ENCODE measurements at places on chromosomes 2 and 18.

- DNase-seq: no peak
- no peak overlapping the region for H3K27ac ChIP-seq
- H3K4me1 ChIP-seq: no peaks in the 10 kb centered on the region
- no peak overlapping the region for H3K4me3 ChIP-seq
- H3K36me3 ChIP-seq: peaks cover 4% of the 10 kb centered on the region
- no peaks in the 10 kb centered on the region for H3K27me3 ChIP-seq
These were observed 104.7 kb downstream of the THADA start for GRCh38 chr2:43491065-43491639.

GRCh38 chr2:2832657-2833056 lies 501.6 kb upstream of the MYT1L start:
- H3K4me1 ChIP-seq: no peaks in the 10 kb centered on the region
- no peak for DNase-seq
- H3K27me3 ChIP-seq: no peaks in the 10 kb centered on the region
- no peak overlapping the region for H3K4me3 ChIP-seq
- H3K36me3 ChIP-seq: no peaks in the 10 kb centered on the region

GRCh38 chr2:143730953-143731260 lies 601.7 kb downstream of the ARHGAP15 start:
- no peak overlapping the region for H3K4me3 ChIP-seq
- no peaks in the 10 kb centered on the region for H3K27me3 ChIP-seq
- no peak for DNase-seq
- H3K4me1 ChIP-seq: no peaks in the 10 kb centered on the region

DNA sequence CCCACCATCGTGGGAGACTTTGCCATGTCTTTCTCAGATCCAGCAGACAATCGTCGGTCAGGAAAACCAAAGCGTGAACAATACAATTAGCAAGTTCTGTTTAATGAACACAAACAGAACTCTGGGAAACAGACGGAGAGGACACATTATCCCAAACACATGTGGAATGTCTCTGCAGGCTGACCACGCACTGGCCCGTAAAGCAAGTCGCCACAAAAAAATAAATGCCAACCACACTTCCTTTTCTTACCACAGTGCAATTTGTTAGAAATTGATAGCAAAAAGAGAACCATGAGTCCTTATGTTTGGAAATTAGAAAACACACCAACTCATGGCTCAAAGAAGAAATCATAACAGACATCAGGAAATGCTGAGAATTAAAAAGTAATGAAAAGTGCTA lies 210.9 kb downstream of the TWIST2 start:
- no peak overlapping the region for H3K27ac ChIP-seq
- peaks cover 3% of the 10 kb centered on the region for H3K4me1 ChIP-seq
- peaks cover 11% of the 10 kb centered on the region for H3K36me3 ChIP-seq
- no peak overlapping the region for H3K4me3 ChIP-seq

GRCh38 chr2:73085691-73086090 lies 14.2 kb upstream of the SFXN5 start:
- H3K4me1 ChIP-seq: no peaks in the 10 kb centered on the region
- H3K36me3 ChIP-seq: peaks cover 25% of the 10 kb centered on the region
- DNase-seq: peak; percentile 86
- no peak overlapping the region for H3K27ac ChIP-seq

GRCh38 chr2:23449413-23449812 lies 64.4 kb downstream of the KLHL29 start:
- no peak overlapping the region for H3K4me3 ChIP-seq
- no peaks in the 10 kb centered on the region for H3K27me3 ChIP-seq
- H3K27ac ChIP-seq: no peak overlapping the region
- DNase-seq: no peak
- no peaks in the 10 kb centered on the region for H3K36me3 ChIP-seq
- peaks cover 8% of the 10 kb centered on the region for H3K4me1 ChIP-seq

- no peak overlapping the region for H3K27ac ChIP-seq
- H3K4me3 ChIP-seq: no peak overlapping the region
These were observed 143.5 kb downstream of the RTN4 start for GRCh38 chr2:54906716-54907115.

- no peaks in the 10 kb centered on the region for H3K4me1 ChIP-seq
- H3K36me3 ChIP-seq: no peaks in the 10 kb centered on the region
- no peak overlapping the region for H3K4me3 ChIP-seq
- H3K27ac ChIP-seq: no peak overlapping the region
- no peaks in the 10 kb centered on the region for H3K27me3 ChIP-seq
- DNase-seq: no peak
These were observed 145.9 kb downstream of the RTP5 start for GRCh38 chr2:242015108-242016065.

DNA sequence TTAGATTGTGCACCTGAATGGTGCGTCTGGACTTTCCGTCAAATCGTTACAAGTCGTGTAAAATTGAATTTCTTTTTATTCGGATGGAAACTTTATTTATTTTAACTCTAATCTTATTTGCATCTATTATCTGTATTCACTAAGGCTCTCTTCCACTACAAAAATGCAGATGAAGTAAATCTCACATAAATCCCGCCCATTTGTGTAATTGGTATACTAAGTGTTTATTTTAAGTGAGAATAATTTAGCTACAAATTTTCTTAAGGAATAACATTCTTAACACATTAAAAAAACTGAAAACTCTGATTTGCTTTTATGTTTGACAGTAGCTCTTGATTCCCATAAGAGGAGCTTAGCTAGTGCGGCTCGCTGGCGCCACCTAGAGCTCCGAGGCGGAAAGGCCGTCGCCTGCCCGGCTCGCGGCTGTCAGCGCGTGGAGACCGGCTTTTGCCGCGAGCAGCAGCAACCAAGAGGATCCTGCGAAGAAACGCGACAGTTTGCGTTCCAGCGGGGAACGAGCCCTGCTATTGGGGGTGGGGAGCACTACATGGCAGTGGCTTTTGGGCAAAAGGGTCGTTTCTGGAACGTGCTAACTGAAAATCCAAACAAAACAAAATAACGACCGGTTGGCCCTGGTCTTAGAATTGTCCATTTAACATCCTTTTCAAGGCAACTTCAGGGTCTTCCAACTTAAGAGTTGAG lies 6.7 kb downstream of the SP9 start:
- H3K27ac ChIP-seq: no peak overlapping the region
- peak; percentile 91 for DNase-seq
- H3K4me1 ChIP-seq: peaks cover 37% of the 10 kb centered on the region
- no peaks in the 10 kb centered on the region for H3K36me3 ChIP-seq

- no peaks in the 10 kb centered on the region for H3K36me3 ChIP-seq
- H3K4me3 ChIP-seq: no peak overlapping the region
- H3K27me3 ChIP-seq: no peaks in the 10 kb centered on the region
- DNase-seq: no peak
These were observed 200.9 kb upstream of the RAB6C start for GRCh38 chr2:129778584-129778877.
